Stimulated activated CD4-positive, alpha-beta T cell treated with anti-CD3 and anti-CD28 coated beads, Interleukin-4, amount 100 ng/mL, for 4 hours (primary cell): ENCODE measurements at places on chromosomes 11 and 22.

- DNase-seq, result no peak
Measured at GRCh38 chr11:114115451-114115928, 56.0 kb downstream of the ZBTB16 start.

DNA sequence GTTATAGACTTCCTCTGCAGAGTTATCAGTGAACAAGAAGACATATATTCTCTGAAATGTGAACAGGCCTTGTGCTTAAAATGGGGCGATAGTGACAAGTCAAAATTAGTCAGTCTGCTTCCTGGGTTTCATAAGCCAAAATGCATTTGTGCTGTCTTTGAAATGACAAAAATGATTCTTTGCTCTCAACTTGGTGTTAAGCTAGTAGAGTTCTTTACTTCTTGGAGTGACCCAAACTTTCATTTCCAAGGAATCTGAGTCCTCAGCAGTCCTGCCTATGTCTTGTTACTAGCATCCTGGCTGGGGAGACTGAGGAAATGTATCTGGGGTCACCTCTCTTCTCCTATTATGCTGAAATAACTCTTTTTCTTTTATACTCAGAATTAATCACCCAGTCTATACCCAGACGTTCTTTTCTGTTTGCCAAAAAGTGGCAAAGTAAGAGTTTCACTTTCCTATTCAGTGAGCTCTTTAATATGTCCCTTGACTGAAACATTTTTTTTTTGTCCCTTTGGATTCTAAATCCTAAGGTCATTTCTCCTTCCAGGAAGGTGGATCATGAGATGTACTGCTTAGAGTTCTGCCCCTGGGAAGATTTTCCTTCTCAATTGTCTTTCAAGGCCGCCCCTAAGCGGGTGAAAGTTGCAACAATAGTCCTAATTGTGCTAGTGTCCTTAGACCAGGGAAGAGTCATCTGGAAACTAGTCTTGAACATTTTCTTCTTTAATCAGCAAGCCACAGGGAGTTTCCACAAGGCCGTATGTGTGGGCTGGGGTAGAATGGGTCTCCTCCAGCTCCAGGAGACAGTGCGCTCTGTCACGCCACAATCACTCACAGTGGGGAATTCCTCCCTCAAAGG is 53.0 kb upstream of the RDX start:
- peak; percentile 61 for DNase-seq

- no peak for DNase-seq
Measured at GRCh38 chr22:44256556-44257485, 55.9 kb downstream of the SHISAL1 start.

DNA sequence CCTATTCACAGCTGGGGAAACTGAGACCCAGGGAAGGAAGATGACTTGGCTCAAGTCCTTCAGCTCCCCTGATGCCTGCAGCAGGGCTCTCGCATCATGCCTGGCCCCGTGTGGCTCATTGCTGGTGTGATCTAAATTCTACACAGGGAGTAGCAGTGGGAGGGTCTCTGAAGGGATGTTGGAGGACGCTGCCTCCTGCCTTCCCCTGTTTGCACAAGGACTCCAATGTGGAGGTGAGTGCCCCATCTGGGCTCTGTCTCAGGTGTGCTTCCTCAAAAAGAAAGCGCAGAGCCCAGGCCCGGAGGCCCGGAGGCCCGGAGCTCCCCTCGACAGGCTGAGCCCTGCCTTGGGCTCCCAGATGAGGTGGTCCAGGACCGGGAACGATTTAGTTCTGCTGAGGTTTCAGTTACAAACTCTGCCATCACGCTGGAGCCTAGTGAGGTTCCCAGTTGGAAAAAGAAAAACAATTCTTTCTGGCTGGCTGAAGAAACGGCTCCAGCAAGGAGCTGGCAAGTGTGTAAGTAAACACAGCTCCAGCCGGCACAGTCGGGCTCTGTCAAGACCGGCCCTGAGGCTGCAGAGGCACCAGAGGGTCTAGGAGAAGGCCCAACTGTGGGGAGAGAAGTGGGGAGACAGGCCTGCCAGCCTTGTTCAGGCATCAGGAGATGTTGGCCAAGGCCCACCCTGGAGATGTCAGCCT is 49.8 kb downstream of the NAT10 start:
- DNase-seq, result no peak

DNA sequence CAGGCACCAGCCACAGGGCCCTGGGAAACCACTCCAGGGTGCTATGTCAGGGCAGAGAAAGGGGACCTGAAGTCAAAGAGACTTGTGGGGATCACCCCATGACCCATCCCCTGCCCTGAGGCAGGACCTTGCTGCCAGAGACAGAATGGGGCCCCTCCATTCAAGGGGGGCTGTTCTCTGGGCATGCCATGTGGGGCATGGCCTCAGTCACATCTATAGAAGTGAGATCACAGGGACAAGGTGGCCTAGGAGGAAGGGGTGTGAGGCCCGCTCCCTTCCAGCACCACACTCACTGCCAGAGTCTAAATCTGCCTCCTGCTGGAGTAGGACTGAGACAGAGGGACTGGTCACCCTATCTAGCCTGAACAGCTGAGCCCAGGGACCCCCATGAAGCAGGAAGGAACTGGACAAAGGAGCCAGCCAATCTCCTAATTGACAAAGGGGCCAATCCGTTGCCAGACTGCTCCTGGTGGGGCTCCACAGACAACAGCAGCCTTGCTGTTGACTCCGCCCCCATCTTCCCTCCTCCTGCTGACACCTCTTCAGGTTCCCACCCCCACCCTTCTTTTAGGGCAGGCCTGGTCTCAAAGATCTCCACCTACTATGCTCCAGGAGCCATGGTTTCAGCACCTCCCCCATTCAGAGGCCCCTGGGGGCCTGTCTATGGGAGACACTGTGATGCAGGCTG is 26.0 kb downstream of the NEAT1 start:
- no peak for DNase-seq

DNA sequence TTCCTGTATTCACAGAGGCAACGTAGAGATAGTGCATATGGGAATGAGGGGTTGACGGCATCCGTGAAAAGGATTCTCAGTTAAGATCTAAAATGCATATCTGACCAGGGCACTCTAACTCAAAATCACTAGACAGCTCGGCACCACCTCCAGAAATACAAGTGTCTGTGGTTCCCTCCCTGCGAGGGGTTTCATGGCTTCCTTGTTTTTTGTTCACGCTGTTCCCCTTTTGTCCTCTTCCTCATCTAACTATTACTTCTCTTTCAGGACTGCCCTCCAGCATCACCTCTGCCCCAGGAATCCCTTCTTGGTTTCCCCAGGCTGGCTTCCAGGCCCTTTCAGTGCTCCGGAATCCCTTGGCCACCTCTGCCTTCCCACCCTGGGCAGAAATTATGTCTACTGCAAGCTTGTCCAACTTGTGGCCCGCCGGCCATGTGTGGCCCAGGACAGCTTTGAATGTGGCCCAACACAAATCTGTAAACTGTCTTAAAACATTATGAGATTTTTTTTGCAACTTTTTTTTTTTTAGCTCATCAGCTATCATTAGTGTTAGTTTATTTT is 159.9 kb downstream of the FBXO7 start:
- DNase-seq, result no peak

- no peak for DNase-seq
Measured at GRCh38 chr22:22936915-22937656, 49.5 kb downstream of the IGLL5 start.

GRCh38 chr11:70802185-70802584 is 403.9 kb downstream of the CTTN start:
- no peak for DNase-seq

DNA sequence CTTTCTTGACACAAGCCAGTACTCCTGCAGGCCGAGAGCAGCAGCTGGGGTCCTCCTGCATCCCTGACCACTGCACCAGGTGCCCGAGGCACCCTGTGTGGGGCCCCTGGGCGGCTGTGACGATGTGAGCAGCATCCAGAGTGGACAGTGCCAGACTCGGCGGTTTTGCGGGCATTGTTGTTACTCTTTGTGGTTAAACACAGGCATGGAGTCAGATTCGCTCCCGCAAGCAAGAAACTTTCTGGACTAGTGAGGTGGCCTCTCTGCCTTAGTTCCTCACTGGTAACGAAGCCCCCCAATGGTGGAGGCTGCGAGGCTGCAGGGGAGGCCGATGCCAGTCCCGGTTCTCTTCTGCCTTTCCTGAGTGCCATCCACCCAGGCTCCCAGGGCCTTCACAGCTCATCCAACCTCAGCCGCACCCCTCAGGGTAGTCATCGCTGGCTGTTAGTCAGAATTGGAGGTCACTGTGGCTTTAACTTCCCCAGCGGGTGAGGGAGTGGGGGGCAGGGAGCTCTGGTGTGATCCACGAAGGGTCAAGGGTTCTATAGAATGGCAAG is 3.7 kb upstream of the CLDN5 start:
- DNase-seq, result no peak

DNA sequence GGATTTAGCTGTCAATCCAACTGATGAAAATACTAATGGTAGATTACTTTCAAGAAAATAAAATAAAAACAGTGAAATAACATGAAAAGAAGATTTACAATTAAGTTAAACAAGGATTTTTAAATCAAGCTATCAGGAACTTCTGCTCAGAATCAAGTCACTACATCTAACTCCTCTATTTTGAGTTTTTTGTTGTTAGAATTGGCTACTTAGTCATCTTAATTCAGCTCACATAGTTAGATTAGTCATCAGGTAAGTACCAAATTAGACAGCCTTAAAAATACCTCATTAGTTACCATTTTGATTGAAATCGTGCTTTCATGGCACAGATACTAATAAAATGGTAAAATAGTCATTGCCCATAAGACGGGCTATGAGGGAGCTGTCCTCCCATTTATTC is 35.8 kb downstream of the BTG4 start:
- DNase-seq, result no peak

DNA sequence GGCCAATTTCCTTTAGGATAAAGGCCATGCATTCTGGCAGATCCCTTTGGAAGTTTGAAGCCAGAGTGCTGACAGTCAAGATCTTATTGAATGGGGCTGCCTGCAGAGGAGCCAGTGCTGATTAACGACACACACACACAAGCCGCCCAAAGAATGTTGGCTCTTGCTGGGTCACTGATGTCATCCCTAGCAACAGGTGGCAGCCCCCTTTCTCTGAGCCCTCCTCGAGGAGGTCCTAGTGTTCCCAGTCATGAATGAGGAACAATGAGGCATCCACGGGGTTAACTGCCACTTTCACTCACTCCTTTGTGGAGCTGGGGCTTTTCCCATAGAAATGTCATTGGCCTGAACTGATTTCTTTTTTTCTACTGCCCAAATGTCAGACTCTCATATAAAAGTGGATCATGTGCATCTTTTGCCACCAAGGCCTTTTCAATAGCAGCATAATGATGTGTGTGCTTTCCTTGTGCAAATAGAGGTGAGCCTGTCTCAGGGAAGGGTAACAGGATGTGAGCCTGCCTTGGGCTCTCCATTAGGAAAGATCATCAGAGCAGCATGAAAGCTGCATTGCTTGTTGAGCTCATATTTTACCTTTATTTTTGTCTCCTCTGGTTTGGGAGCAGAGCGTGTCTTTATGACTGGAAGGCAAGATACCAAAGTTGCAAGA is 301.8 kb upstream of the MTNR1B start:
- DNase-seq, result no peak

DNA sequence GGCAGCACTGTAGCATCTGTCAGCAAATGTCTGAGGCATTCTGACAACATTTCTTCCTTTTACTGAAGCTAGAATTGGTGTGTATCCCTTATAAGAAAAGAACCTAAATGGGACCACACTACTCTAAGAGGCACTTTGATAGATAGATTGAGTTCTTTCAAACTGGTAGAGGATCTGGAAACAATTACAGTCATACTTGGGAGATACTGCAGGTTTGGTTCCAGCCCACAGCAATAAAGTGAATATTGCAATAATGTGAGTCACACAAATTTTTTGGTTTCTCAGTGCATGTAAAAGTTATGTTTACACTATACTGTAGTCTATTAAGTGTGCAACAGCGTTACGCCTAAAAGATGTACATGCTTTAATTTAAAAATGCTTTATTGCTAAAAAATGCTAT is 96.9 kb downstream of the SBF2 start:
- DNase-seq, result no peak

DNA sequence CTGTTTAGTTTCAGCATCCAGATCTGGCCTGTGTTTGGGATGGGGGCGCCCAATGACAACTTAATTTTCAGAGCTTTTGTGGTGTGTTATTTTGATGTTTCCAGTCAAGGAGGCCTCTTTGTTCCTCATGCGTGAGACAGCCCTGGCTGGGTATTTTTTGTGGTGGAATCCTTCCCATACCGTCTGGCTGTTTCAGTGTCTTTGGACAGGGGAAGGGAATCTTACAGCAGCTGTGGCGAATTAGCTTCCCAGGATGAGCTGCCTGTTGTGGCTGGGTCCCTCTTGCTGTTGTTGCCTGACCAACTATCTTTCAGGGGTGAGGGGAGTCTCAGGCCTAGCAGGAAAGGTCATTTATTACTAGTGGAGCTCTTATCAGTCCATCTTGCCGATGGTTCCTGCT is 138.8 kb downstream of the ARHGAP20 start:
- DNase-seq, result no peak

- DNase-seq, result no peak
Measured at GRCh38 chr11:67048515-67049130, 8.0 kb upstream of the RHOD start.

- no peak for DNase-seq
Measured at GRCh38 chr11:70612459-70613141, 214.3 kb downstream of the CTTN start.

- no peak for DNase-seq
Measured at GRCh38 chr11:118318581-118319336, 14.2 kb downstream of the CD3E start.

GRCh38 chr11:87425943-87426342 is 388.2 kb downstream of the TMEM135 start:
- DNase-seq, result no peak

- no peak for DNase-seq
Measured at GRCh38 chr11:26995701-26996460, 2.0 kb downstream of the FIBIN start.

DNA sequence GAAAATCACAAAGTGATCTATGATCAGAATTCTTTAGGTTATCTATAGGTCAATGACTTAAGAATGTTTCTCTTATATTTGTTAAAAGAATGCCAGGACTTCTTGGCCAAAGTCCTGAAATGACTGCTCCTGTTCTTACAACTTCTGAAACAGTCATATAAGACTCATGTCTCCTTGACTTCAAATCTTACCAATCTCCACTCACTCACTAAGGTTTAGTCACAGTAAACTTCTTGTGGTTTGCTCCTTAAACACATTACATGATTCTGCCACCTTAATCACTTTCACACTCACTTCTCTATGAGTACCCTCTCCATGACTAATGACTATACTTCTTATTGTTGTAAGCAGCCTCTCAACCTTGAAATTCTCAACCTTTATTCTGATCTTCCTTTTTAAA is 648.7 kb upstream of the CCDC179 start:
- no peak for DNase-seq
